ENCODE measurements at places on chromosomes 3 and 15.

DNA sequence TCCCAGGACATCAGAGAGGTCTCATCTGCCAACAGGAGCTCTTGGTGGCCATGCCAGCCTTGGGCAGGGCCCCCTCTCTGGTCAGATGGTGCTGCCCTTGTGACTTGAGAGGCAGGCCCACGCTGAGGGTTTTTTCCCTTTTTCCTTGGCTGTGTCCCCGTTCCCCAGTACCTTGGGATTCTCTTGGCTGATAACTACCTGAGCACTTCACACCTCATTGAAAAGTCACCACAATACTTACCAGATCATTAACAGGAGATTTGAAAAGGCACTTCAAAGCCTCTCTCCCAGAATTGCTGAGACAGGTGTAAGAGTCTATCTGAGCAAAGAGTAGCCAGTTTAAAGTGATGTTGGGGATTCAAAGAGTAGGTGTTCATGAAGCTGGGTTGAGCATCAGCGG is 15.1 kb upstream of the TMEM158 start:
- no peak for DNase-seq

GRCh38 chr15:98755781-98756180 is 107.4 kb downstream of the IGF1R start:
- DNase-seq, result no peak

GRCh38 chr3:50352781-50353180 is 2.1 kb downstream of the CYB561D2 start:
- DNase-seq, result no peak

GRCh38 chr3:160815280-160815679 is 59.2 kb downstream of the PPM1L start:
- DNase-seq, result no peak

- no peak for DNase-seq
These were observed 4.4 kb upstream of the SCN5A start for GRCh38 chr3:38653685-38654537.

- no peak for DNase-seq
These were observed 31.4 kb downstream of the STARD5 start for GRCh38 chr15:81292523-81293001.

- no peak for DNase-seq
These were observed 702.3 kb downstream of the SI start for GRCh38 chr3:164375995-164376394.

DNA sequence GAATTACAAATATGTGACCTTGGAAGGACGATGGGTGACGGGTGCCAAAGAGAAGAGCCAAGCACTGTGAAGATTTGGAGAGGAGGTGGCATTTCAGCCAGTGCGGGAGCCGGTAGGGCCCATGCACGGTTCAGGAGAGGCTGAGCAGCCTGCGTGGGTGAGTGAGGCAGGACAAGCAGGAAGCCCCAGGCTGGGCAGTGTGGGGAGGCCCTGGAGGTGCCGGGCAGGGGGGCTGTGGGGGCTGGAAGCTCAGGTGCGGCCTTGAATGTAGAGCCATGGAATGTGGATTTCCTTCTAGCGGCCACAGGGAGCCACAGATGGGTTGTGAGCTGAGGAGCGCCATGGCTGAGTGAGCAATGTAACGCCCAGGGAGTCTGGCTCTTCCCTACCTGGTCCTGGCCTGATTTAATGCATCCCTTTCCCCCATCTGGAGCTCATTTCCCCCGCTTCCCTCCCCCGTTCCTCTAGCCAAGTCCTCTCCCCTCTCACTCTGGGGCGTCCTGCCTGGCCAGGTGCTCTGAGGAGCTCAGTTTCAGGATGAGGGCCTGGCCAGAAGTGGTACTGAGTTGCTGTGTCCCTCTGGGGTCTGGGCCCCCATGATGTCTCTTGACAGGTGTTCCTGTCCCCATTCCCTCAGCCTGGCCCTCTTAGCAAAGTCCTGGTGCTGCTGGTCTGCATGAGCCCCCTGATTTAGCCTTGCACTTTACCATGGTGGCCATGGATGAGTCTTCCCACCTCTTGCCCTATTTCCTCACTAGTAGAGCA is 41.8 kb upstream of the IQSEC1 start:
- DNase-seq, result no peak

DNA sequence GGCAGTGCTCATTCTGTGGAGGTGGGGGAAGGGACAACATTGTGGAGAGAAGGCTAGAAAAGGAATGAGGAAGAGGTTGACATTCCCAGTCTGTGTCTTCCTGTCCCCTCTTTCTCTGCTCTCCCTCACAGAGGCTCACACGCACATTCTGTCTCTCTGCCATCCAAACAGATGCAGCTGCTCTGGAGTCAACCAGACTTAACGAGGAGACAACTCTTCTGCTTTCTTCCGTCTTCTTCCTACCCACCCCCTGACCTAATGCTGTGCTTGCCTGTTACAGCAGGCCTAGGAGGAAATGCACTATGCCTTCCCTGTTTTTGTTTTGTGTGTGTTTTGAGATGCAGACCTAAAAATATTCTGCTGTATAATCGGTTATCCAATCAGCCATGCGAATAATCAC is 121.9 kb downstream of the CACNA1D start:
- no peak for DNase-seq

GRCh38 chr15:66294932-66295235 is 1.5 kb downstream of the DIS3L start:
- DNase-seq, result no peak

GRCh38 chr3:155744626-155745324 is at the start of gene PLCH1:
Gene PLCH1, minus strand, starts transcription at chr3:155745071. Its CDS starts 40,847 bp downstream, at chr3:155704224.
- peak; percentile 92 for DNase-seq

DNA sequence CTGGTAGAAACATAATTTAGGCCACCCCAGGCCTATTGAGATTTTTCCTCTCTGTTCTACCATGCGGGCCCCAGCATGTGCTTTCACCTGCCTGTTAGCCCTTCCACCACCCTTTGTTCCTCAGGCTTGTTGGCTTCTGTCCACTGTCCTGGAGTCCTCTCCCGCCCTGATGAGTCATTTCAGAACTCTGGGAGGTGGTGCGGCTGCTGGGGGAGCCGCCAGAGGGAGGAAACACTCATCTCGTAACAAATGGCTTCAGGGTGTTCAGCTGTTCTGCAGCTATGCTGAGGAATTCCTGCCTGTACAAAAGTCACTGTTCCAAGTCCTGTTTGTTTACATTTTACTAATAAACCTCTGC is 36.3 kb downstream of the LRTM1 start:
- DNase-seq, result no peak

GRCh38 chr3:117476572-117476971 is 767.0 kb downstream of the TUSC7 start:
- DNase-seq, result no peak

DNA sequence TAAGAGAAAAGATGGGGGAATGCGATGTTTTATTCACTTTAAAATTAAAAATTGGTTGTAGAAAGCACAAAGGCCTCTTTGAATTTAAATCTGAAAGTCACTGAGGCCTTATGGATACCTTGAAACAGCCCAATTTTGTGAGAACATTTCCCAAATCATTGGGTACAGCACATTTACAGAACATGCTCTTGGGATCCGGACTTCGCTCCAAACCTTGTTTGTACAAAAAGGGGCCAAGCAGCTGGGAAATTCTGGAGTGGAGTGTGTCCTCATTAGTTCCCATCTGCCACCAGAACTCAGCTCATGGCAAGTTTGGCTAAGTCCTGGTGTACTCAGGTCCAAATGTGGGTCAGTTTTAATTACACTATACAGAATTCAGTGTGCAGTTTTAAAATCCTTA is 254.2 kb downstream of the ZBTB20 start:
- no peak for DNase-seq

- no peak for DNase-seq
These were observed 111.9 kb downstream of the RBMS3 start for GRCh38 chr3:29392625-29393388.

DNA sequence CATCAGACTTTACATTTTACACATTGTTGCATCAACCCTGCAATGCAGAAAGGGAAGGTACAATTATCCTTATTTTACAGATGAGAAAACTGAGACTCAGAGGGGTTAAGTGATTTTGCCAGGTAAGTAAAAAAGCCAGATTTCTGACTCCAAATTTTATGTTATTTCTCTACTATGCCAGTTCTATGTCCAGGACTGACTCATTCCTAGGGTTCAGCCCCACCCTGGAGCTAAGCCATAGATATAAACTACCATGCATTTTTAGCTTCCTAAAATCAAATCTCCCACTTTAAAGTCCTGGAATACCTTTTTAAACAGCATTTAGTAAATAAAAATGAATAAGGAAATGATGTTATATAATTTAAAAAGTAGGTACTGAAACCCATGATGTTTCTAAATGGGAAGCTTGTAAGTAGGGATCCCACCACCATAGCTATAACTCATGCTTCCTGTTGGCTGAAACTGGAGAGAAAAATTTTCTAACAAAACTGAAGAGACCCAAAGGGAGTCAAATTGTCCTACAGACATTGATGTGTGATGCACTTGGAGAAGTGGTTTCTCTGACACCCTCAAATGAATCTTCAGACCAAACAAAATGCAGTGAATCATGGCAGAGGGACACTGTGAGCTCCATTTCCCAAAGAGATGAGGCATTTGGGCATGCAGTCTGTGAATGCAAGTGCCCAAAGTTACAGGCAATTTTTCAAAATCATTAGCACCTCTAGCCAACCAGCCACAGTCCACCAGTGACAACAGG is 301.7 kb upstream of the UMPS start:
- no peak for DNase-seq

GRCh38 chr3:173066044-173067004 is 74.7 kb downstream of the SPATA16 start:
- no peak for DNase-seq

GRCh38 chr15:38672814-38673670 is 108.4 kb upstream of the RASGRP1 start:
- DNase-seq, result no peak

- DNase-seq, result no peak
These were observed 278.6 kb downstream of the NLGN1 start for GRCh38 chr3:173676094-173676493.

DNA sequence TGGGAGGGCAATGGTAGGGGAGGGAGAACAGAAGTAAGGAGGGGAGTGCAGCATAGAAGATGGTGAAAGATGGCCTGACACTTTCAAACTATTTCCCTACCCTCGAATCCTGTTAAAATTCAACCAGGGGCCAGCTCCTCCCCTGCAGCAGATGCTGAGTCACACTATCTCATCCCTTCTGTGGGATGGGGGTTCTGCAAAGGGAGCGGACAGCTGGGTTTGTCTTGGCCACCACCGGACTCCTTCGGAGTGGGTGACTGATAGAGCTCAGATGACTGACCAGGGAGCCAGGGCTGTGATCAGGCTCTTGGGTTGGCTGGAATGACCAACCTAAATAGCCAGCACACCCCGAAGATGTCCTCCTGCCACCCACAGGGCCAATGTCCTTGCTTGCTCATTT is 33.6 kb upstream of the TMCC1 start:
- no peak for DNase-seq

DNA sequence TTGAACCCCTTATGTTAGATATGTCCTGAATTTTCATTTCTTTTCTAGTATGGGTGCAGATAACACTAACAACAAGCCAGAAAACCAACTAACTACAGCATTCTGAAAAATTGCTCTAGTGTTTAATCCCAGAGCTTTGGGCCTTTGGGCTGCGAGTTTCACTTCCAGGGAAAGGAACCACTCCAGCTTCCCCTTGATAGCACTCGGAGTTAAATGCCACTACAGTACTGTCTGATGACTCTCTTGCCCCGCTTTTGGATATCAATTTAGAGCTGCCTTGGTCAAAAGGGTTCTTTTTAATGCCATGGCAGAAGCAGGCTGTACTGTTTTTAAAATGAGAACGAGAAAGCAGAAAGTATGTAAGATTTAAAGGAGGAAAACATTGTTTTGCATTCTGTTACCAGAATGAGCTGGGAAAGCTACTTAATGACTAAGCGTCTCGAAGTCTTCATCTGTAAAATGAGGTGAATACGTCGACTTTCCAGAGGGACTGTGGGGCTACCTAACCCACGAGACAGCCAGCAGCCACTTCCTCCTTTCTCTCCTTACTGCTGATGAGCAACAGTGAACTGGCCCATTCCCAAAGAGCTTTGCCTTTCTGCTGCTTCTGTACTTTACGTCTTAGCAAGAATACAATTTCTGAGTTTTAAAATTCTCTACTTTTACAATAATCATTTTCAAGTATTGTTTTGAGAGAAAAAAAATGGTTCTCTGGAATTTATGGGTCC is 299.3 kb upstream of the LYSMD4 start:
- no peak for DNase-seq

- no peak for DNase-seq
These were observed 271.4 kb downstream of the THSD4 start for GRCh38 chr15:71386448-71387236.
